ENCODE measurements at places on chromosomes 3 and 15. TPM values are rescaled to one million over a fixed set of nuclear protein-coding genes. Genes with fewer than 3 reads are reported as not detected.

DNA sequence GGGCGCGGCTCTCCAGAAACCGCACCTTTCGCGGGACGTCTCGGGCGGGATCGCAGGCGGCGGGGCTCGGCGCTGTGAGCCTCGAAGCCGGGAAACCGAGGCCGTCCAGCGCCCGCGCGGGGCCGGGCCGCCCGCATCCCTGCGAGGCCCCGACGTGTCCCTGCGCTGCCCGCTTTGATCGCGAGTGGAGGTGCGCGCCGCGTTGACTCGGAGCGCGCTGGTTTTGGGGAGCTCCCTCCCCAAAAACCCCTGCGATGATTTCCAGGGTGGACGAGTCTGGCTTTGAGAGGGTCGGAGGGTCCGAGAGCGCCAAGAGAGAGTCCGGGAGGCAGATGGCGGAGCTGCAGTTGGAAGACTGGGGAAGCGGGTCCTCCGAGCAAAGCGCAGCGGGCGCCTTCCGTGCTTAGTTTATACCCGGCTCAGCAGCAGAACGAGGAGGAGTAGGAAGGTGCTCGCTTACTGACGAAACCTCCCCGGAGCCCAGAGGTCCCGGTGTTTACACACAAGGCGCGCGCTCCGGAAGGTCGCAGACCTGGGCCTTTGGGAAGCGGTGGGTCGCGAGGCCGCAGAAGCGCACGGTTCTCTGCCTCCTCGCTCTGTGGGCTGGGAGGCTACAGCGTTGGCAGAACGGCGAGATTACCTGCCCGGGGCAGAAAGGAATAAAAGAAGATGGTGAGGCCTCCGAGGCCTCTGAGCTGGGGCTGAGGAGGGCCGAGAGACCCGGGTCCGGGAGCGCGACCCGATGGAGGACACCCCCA, 687 bp downstream of the ALDH1A3 start:
- DNase-seq = no peak

DNA sequence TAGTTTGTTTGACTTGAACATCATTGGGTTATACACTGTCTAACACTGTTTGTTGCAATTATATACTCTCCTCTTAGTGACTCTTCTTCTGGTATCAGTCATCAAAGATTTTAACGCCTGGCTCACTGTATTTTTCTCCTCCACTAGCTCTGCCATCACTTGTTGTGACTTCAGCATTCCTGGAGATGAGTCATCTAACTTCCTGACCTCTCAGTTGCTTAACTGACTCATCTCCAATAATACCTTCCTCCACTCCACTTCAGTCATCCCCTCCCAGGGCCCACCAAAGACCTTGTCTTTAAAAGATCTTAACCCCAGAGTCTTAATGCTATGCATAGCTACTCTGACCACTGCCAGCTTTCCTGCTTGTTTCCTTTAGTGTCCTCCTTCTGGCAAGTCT, 28.6 kb upstream of the CLSTN2 start:
- no peak for DNase-seq

Gene DIS3L
- total RNA-seq = 22.3 TPM

GRCh38 chr15:99187936-99188335, 61.4 kb downstream of the TTC23 start:
- DNase-seq = no peak

Gene DUOX1
- total RNA-seq = 0.42 TPM

GRCh38 chr3:62562596-62562995, 189.2 kb upstream of the FEZF2 start:
- no peak for DNase-seq

DNA sequence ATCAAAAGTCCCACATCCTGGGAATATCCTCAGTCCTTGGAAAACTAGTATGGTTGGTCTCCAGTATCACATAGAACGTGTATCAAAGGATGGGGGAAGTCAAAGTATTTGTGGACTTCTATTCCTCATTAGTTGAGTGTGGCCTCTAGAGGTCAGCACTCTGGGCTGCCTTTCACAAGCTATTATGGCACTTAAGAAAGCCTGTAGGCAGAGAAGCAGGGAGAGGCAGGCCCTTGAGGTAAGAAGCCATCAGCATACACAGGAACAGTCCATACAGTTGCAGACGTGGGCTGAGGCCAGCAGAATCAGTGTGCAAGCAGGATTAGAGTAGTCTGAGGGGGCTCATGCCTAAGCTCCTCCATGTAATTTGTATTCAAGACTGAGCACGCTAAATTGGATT, 341.7 kb downstream of the CLSTN2 start:
- no peak for DNase-seq

- no peak for DNase-seq
These were observed 112.3 kb downstream of the P3H2 start for GRCh38 chr3:190008432-190008831.

All from T-helper 17 cell (primary cell).